ENCODE measurements at places on chromosomes 3 and 15.

DNA sequence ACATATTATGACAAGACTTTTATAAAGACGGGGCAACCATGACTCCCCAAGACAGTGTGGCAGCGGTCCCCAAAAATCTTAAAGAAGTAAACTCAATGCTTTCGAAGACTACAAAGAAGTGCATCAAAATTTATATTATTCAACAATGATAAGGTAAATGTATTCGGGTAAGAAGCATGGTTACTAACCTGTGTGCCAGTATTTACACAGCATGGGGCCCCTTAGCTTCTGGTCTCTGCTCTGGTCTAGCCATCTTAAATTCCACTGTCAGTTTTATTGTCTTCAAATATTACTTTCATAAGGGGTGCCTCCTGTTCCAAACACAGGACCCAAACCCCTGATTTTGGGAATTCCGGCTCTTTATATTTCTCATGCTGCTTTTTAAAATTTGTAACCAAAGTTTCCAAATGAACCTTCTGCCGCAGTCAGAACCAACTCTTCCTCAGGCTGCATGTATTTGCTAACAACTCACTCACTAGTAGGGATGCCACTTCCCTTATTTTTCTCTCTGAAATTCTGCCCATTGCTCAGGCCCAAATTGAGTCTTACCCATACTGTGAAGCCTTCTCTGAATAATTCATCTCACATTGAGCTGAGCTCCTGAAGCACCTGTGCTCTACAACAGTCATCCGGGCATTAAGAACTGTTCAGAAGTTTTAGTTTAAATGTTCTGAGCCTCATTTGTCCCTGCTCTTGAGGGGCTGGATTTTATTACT lies 1.2 kb downstream of the TTC23 start:
- no peak for DNase-seq

DNA sequence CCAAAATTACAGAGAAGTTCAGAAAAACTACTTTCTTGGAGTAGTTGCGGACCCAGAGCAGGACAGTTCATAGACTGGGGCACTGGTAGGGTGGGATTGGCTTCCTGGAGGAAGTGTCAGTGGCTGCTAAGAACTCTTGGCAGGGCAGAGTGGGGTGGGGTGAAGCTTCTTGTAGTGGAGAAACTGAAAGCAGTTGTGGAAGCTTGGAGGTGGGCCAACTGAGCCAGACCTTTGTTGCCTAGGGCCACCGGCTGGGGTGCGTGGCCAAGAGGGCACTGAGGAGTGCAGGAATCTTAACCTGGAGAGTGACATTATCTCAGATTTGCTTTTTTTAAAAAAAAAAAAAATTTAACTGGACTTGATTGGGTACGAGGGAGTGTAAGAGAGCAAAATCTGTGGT lies 3.1 kb downstream of the KAT2B start:
- DNase-seq: peak; percentile 35

DNA sequence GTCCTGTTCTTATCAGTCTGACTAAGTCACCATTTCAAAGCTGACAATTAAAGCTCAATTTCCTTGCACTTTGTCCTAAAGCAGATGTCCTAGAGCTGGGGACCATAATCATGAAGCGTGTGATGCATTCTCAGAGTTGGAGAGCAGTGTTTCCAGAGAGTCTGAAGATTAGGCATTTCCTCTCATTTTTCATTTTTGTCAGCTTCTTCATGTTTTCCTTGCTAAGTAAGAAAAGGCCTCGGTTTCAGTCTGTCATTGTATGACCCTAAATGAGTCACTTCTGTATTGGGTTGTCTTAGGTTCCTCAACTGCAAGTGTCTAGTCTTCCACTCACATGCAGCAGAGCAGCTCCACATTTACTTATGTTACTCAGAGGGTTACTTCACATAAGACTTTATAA lies 257.2 kb upstream of the TPRG1 start:
- peak; percentile 70 for DNase-seq

DNA sequence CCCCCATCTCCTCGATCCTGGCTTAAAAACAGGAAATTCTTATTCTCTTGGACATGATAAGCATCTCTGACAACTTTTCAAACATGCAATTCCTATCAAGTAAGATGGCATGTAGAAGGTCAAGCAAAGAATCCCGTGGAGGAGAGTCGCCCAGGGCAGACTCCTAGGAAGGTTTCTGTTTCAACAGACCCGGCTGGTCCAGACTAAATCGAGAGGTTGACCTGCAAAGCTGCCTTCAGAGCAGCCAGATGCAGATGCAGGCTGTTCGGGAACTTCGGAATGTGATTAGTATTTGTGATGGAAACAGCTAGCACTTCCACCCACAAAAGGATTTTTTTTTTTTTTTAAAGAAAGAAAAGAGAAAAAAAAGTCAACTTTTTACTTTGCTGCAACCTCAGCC lies 216.8 kb downstream of the NR1D2 start:
- DNase-seq: peak; percentile 21

DNA sequence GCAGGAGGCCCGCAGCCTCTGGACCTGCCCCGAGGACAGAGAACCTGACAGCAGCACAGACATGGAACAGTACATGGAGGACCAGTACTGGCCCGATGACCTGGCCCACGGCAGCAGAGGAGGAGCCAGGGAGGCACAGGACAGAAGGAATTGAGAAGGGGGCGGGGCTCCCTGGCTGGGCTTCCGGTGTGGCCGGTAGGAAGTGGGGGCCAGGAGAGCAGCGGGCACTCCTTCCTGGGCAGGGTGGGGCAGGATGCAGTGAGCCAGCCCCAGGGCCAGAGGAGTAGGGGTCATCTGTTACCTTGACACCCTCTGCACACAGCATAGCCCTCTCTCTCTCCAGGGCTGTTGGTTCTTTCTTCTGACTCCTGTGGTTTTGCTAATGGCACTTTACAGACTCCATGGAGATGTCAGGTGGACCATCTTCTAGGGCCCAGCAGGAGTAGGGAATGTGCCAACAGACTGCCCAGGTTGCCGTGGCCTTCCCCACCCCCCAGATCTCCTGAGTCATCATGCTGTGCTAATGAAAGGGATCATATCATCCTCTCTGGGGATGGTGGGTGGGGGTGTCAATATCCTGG lies 8.6 kb upstream of the ISG20 start:
- no peak for DNase-seq

GRCh38 chr3:187210545-187211327 lies 13.4 kb downstream of the RTP1 start:
- DNase-seq: peak; percentile 63

- DNase-seq: no peak
Observed at GRCh38 chr15:68367992-68368391, 64.0 kb downstream of the ITGA11 start.

DNA sequence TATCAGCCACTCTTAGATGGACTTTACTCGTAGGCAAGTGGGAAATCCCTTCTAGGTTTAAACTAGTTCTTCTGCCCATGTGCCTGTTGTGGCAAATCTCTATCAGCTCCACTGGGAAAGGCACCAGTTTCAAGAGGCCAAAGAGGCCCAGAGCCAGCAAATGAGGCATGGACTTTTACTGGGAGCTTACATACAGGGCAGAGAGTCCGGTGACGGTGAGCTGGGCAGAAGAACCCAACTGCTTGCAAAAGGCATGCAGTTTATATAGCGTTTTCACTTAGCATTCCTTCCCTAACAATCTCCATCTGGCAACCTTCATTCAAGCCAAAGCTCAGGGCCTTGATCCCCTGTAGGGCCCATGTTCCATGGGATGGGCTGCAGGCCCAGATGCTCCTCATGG lies 93.0 kb upstream of the C3orf80 start:
- no peak for DNase-seq

DNA sequence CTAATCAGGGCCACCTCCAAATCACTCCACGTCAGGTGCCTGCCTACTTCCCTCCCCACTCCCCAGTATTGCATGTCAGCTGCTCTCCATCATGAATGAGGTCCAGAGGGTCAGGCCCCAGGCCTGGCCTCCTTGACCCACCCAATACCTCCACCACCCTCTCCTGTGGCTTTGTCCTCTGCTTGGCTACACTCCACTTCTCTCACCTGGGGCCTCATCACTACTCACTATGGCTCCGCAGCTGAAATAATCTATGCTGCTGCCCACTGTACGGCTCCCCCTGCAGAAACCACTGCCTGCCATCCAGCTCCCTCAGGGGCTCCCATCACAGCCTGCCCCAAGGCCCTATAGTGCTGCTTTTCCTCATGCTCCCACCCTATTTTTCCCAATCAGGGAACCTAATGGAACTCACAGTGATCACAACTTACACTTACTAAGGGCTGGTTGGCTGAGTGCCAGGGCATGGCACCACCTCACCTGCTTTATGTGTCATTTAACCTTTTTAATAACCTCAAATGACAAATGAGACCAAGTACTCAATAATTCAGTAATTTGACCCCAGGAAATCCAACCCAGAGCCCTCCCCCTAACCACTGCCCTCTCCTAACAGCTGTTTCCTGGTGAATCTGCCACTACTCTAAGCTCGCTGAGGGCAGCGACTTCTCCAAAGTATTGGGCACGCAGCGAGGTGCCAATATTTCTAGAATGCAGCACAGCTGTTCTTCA lies 2.3 kb downstream of the GORASP1 start:
- DNase-seq: no peak

DNA sequence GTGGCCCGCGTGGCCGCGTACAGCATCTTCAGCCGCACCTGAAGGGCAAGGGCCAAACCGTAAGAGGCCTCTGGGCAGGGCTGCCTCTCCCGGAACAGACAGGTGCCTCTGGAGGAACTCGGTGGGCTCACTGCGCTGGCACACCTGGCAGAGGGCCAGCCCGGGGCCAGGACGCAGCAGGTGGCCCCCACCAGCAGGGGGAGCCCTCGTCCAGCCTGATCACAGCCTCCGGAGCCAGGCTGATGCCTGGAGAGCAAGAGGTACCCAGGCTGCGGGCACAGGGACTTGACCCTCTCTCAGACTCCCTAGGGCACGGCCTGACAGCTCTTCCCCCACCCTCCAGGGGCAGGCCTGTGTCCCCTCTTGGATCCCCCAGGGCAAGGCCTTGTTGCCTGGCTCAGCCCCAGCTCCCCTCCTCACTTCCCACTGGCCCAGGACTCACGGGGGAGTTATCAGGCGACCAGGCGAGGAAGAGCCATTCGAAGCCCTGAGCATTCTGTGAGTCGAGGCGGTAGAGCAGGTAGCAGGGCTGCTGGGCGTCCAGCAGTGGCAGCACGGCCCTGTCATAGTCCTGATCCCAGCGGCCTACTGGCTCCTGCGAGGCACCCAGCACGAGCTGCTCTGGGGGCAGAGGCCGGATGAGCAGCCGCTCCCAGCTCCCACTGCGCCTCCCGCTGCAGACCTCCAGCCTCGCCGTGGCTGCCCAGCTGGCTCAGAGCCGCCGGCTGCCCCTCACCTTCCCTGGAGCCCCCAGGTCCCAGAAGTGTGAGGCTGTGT lies 6.2 kb upstream of the TLR9 start:
- peak; percentile 59 for DNase-seq

DNA sequence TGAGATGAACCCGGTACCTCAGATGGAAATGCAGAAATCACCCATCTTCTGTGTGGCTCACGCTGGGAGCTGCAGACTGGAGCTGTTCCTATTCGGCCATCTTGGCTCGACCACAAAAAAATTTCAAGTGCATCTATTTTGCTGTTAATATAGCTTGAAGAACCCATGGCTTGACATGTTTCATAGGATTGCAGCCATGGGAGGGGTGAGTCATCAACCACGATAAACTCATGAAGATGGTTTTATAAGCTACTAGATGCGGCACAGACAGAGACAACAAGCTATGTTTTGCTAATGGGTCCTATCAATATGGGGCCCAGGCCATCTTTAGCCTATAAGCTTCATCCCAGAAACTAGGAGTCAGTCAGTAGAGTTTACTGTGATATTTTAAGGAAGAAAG lies 100.4 kb upstream of the PHLDB2 start:
- DNase-seq: peak; percentile 42

GRCh38 chr15:23372284-23372683 lies 17.7 kb downstream of the GOLGA8S start:
- peak; percentile 11 for DNase-seq

- peak; percentile 84 for DNase-seq
Observed at GRCh38 chr3:184761075-184761841, 49.4 kb upstream of the MAGEF1 start.

DNA sequence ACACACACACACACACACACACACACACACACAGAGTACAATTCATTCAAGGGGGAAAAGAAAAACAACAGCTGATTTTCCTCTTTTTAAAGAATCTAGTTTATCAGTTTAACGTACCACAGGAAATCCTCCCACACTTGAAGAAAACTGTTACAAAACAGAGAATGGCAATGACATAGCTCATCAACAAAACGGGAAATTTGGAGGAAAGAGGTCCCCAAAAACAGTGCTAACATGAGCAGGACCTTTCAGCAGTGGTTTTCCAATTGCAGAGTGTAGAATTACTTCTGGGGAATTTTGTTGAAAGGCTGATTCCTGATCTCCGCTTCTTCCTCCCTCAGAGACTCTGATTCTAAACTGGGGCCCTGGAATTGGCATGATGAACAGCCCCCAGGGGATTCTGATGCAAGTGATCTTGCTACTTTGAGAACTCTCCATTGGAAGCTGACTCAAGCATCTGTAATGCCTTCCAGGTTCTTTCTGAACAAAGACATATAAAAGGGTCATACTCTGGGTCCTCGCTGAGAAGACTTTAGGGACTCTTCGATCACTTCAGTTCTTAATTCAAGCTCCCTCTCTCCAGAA lies 442.6 kb upstream of the PROK2 start:
- peak; percentile 82 for DNase-seq

DNA sequence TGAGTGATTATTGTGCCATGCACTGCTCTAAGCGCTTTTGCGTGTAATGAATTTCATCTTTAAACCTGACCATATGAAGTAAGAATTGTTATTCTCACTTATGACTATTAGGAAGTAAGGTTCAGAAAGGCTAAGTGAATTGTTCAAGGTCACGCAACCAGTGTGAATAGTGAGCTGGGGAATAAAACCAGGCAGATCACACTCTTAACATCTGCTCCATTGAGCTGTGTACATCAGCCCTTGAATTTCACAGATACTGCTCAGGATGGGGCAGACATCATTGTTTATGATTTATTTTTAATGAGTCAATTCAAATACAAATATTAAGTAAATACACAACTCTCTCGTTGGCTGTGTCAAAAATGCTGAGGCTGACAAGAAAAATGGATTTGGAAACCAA lies 184.5 kb downstream of the FNDC3B start:
- DNase-seq: no peak

- DNase-seq: no peak
Observed at GRCh38 chr15:77510066-77511057, 89.7 kb downstream of the HMG20A start.

DNA sequence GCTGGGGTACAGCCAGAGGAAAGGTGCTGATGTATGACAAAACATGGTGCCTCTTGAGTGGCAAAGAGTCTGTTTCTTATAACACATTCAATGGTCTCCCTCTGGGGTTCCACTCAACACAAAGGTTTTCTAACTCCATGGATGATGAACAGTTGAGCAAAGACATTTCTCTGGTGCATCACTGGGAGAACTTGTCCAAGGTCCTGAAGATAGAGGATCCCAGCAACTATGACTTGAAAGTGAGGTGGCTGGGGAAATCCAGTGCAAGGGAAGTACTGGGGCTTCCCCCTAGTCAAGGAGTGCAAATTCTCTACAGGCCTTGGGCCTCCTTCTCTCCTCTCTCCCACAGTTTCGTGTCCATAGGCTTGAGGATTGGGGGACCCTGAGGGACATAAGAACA lies 431.1 kb downstream of the WDR72 start:
- DNase-seq: no peak

DNA sequence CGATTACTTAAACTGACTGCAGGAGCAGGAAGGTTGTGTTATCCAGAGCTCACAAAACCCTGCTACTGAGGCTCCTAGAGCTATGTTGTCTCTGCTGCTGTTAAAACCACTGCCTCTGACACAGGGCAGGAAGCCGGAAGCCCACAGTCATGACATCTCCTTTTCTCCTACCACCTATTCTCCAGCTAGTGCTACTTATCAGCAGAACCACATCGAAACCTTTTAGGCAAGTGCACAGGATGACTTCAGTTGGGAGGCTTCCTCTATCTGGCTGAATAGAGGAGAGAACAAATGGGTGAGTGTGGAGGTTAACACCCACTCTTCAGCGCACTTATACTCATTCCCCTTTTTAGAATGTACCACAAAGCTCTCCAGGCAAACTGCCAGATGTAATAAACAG lies 638.0 kb downstream of the OTOL1 start:
- DNase-seq: no peak
